Frontal cortex (tissue), 4 donors: ENCODE measurements at places on chromosomes 2 and 18. TPM values are rescaled to one million over a fixed set of nuclear protein-coding genes. Genes with fewer than 3 reads are reported as not detected.

The CIDEA gene
- 1.6 TPM for total RNA-seq

The LGALSL gene
- total RNA-seq: 66.9 TPM

The IL36A gene
- not detected for total RNA-seq

The UBR3 gene
- 109 TPM for total RNA-seq

The ABHD3 gene
- total RNA-seq: 7.7 TPM

The IL1F10 gene
- not detected for total RNA-seq

The POMC gene
- 1.2 TPM for total RNA-seq

The FIGLA gene
- not detected for total RNA-seq

The PCARE gene
- total RNA-seq: not detected

The CFAP221 gene
- 7.3 TPM for total RNA-seq

The FZD7 gene
- 15.5 TPM for total RNA-seq

- DNase-seq: no peak
Observed at GRCh38 chr2:210460322-210461227, 16.0 kb downstream of the LANCL1 start.

GRCh38 chr18:3901811-3902210 lies 451.8 kb downstream of the TGIF1 start:
- DNase-seq: no peak

GRCh38 chr2:207091928-207092327 lies 73.8 kb downstream of the KLF7 start:
- DNase-seq: no peak

GRCh38 chr18:49227441-49228165 lies 232.8 kb downstream of the DYM start:
- no peak for DNase-seq

- DNase-seq: no peak
Observed at GRCh38 chr2:74292751-74293150, 50.5 kb downstream of the SLC4A5 start.

DNA sequence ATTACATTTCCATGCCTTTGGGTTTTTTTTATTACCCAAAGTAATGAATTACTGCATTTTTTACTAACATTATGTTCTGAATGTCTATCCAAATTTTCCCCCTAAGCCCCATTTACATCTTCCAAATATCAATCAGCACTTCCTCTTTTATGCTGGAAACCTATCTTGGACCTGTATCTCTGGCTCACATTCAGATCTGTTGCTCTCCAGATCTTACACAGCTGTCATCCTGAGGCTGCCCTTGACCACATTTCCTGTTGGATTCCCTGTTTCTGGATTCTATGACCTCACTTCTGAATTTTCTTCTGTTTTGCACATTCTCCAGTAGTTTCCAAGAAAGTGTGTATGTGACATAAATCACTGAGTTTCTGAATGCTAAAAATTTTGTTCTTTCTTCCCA lies 146.7 kb downstream of the PDE1A start:
- DNase-seq: no peak

DNA sequence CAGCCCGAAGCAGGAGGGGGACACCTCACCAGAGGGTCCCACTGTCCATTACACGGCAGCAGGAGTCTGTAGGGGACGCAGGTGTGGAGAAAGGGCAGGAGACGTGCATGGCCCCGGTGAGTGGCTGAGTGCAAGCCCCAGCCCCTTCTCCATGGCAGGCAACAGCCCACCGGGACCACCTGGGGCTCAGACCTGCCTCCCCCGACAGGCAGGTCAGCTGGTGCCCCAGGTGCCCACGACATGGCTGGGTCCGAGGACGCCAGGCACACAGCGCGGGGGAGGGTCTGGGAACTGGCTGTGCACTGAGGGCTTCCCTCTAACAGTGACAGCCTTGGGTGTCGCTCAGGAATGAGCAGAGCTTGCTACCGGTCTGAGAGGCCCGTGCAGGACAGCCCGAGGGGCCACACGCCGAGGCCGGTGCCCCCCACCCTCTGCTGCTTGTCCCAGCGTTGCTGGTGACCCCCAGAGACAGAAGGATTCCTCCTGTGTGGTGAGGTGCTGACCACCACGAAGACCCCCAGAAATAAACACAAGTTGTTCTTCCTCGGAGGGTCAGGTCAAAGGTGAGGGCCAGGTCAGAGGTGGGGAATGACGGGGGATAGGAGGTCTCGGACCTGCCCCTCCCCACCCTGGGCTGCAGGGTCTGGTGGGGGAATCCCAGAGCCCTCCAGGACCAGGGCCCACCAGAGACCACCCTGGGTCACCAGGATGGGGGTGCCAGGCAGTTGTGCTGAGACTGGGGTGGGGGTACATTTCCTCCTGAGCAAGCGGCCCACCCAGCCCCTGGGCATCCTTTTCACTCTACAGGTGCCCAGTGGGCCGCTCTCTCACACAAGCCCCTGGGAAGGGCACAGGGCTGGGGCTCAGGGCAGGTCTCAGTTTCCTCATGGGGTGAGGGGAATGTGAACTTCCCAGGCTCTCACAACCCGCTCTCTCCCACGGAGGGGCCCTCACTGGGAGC lies 50.6 kb downstream of the SLC66A2 start:
- DNase-seq: no peak

DNA sequence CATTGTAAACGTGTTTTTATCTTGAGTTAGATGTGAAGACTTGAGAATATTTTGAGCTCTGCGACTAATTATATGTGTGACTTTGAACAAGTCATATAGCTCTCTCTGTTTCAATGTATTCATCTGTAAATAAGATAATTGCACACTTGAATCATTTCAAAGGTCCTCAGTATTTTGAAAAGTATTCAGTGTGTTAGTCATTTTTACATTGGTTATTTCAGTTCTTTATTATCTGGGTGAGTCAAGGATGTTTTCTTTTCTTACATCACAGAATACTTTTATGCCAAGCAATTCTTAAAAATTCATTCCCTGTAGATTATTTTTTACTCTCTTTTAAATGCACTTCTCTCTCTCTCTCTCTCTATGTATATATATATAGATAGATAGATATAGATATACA lies 1098.0 kb upstream of the ZEB2 start:
- DNase-seq: no peak

- DNase-seq: no peak
Observed at GRCh38 chr2:99822474-99823207, 319.7 kb downstream of the AFF3 start.

GRCh38 chr18:52408800-52409302 lies 68.9 kb downstream of the DCC start:
- no peak for DNase-seq
